ENCODE measurements at places on chromosomes 16 and 17.

- no peaks in the 10 kb centered on the region for H3K36me3 ChIP-seq
- H3K4me3 ChIP-seq = no peak within 1 kb of the TSS
- no peak for DNase-seq
- H3K27ac ChIP-seq = no peak within 1 kb of the TSS
- no peaks in the 10 kb centered on the region for H3K4me1 ChIP-seq
Measured at GRCh38 chr17:1742371-1743087, at the start of gene SERPINF2. SERPINF2 (plus strand) TSS chr17:1742871; CDS start chr17:1744996, 2,125 bp downstream.

- H3K27me3 ChIP-seq = no peaks in the 10 kb centered on the region
- no peaks in the 10 kb centered on the region for H3K36me3 ChIP-seq
- no peak for DNase-seq
- H3K4me1 ChIP-seq = no peaks in the 10 kb centered on the region
- no peak overlapping the region for H3K4me3 ChIP-seq
Measured at GRCh38 chr17:43680461-43680860, 18.7 kb upstream of the MEOX1 start.

DNA sequence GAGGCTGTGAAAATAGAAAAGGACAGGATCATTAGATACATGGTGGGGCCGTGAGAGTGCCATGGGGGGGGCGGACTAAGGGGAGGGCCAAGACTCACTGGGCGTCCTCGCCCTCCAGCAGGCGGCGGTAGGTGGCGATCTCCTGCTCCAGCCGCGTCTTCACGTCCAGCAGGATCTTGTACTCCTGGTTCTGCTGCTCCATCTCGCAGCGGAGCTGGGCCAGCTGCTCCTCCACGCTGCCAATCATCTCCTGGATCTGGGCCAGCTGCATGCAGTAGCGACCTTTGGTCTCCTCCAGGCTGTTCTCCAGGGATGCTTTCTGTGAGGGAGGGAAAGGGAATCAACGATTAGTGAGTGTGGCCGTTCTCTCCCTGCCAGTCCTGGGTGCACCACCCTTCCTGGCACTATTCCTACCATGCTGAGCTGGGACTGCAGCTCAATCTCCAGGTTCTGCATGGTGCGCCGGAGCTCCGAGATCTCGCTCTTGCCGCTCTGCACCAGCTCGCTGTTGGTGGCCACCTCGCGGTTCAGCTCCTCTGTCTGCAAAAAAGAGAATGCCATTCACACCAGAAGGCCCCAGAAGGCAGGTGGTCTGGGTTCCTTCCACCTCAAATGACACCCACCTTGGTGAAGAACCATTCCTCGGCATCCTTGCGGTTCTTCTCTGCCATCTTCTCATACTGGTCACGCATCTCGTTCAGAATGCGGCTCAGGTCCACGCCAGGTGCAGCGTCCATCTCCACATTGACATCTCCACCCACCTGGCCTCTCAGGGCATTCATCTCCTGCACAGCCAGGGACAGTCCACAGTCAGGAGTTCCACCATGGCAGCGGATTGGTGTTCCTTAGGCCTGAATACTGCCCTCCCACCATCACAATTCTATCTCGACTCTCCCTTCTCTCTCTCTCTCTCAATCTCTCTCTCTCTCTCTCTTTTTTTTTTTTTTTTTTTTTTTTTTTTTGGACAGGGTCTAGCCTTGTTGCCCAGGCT, 3.3 kb downstream of the KRT14 start:
- no peak overlapping the region for H3K27ac ChIP-seq
- H3K27me3 ChIP-seq = peaks cover 3% of the 10 kb centered on the region
- H3K4me3 ChIP-seq = no peak overlapping the region
- DNase-seq = no peak

DNA sequence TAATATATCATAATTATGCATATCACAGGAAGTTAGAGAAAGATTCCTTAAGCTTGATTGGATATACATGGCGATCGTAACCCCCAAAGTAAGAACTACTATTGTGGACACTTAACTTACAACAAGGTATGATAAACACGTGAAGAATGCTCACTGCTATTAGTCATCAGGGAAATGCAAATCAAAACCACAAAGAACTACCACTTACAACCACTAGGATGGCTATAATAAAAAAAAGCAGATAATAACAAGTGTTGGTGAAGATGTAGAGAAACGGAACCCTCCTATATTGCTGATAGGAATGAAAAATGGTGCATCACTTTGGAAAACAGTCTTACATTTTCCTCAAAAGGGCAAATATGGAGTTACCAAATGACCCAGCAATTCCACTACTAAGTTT, 265.9 kb downstream of the SLC39A11 start:
- no peaks in the 10 kb centered on the region for H3K27me3 ChIP-seq
- no peak overlapping the region for H3K27ac ChIP-seq
- DNase-seq = no peak
- no peaks in the 10 kb centered on the region for H3K4me1 ChIP-seq
- no peaks in the 10 kb centered on the region for H3K36me3 ChIP-seq
- no peak overlapping the region for H3K4me3 ChIP-seq

- no peaks in the 10 kb centered on the region for H3K4me1 ChIP-seq
- no peak overlapping the region for H3K4me3 ChIP-seq
- H3K36me3 ChIP-seq = peaks cover 95% of the 10 kb centered on the region
- DNase-seq = no peak
- no peak overlapping the region for H3K27ac ChIP-seq
Measured at GRCh38 chr17:31528291-31528874, 136.9 kb downstream of the RAB11FIP4 start.

- H3K27me3 ChIP-seq = no peaks in the 10 kb centered on the region
- H3K36me3 ChIP-seq = no peaks in the 10 kb centered on the region
- DNase-seq = no peak
- H3K27ac ChIP-seq = no peak overlapping the region
- H3K4me3 ChIP-seq = no peak overlapping the region
- H3K4me1 ChIP-seq = no peaks in the 10 kb centered on the region
Measured at GRCh38 chr16:59699786-59700185, 965.7 kb upstream of the GOT2 start.

GRCh38 chr16:88331989-88332920, 50.5 kb upstream of the ZNF469 start:
- peaks cover 4% of the 10 kb centered on the region for H3K4me1 ChIP-seq
- peaks cover 23% of the 10 kb centered on the region for H3K27me3 ChIP-seq
- DNase-seq = no peak
- no peak overlapping the region for H3K27ac ChIP-seq
- no peak overlapping the region for H3K4me3 ChIP-seq

- no peak overlapping the region for H3K4me3 ChIP-seq
- no peaks in the 10 kb centered on the region for H3K27me3 ChIP-seq
- DNase-seq = no peak
- no peak overlapping the region for H3K27ac ChIP-seq
- peaks cover 21% of the 10 kb centered on the region for H3K4me1 ChIP-seq
Measured at GRCh38 chr17:67834634-67835033, 9.3 kb downstream of the BPTF start.

DNA sequence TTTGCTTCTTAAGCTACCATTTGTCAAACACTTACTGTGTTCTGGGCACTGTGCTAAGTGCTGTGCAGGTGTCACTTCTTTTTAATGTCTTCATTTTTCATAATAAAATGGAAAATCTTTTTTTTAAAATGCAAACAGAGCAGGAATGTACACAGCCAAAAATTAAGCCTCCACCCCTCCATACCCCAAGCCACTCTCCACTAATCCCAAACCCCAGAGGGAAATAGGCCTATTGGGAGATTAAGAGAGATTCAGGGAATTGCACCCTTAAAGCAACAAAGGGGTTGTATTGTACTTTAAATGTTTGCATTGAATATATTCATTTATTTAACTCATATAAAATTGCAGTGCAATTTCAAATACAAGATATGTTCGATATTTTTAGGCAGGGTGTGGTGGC, 28.6 kb upstream of the GAN start:
- no peaks in the 10 kb centered on the region for H3K27me3 ChIP-seq
- no peaks in the 10 kb centered on the region for H3K4me1 ChIP-seq
- DNase-seq = no peak
- no peak overlapping the region for H3K4me3 ChIP-seq

- H3K27me3 ChIP-seq = no peaks in the 10 kb centered on the region
- no peaks in the 10 kb centered on the region for H3K4me1 ChIP-seq
- H3K27ac ChIP-seq = no peak overlapping the region
- no peak overlapping the region for H3K4me3 ChIP-seq
- peaks cover 62% of the 10 kb centered on the region for H3K36me3 ChIP-seq
Measured at GRCh38 chr17:48155889-48156611, 48.5 kb downstream of the SNX11 start.

GRCh38 chr16:8505327-8505991, 84.9 kb downstream of the TMEM114 start:
- no peak overlapping the region for H3K27ac ChIP-seq
- H3K36me3 ChIP-seq = no peaks in the 10 kb centered on the region
- H3K4me1 ChIP-seq = no peaks in the 10 kb centered on the region

GRCh38 chr16:88088161-88088581, 136.9 kb downstream of the BANP start:
- no peaks in the 10 kb centered on the region for H3K4me1 ChIP-seq
- no peak overlapping the region for H3K4me3 ChIP-seq

DNA sequence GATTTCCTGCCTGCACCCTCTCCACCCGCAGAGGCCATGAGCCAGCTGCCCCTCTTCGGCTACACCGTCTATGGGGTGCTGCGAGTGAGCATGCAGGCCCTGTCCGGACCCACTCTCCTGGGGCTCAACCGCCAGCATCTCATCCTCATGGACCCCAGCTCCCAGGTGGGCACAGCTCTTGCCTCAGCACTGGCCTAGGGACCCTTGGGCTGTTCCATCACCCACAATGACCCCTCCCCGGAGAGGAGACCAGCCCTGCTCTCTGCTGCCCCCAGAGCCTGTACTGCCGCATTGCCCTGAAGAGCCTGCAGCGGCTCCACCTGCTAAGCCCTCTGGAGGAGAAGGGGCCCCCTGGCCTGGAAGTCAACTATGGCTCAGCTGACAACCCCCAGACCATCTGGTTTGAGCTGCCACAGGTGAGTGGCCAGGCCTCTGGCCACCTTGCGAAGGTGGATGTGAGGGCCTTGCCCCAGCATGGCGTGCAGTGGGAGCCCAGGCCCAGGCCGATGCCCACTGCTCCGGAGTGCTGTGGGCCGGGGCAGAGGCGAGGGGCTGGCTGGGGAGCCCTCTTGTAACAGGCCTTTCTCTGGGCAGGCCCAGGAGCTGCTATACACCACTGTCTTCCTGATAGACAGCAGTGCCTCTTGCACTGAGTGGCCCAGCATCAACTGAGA, 7.3 kb upstream of the SMIM5 start:
- no peak overlapping the region for H3K27ac ChIP-seq
- peaks cover 25% of the 10 kb centered on the region for H3K36me3 ChIP-seq
- H3K4me3 ChIP-seq = no peak overlapping the region
- DNase-seq = no peak

DNA sequence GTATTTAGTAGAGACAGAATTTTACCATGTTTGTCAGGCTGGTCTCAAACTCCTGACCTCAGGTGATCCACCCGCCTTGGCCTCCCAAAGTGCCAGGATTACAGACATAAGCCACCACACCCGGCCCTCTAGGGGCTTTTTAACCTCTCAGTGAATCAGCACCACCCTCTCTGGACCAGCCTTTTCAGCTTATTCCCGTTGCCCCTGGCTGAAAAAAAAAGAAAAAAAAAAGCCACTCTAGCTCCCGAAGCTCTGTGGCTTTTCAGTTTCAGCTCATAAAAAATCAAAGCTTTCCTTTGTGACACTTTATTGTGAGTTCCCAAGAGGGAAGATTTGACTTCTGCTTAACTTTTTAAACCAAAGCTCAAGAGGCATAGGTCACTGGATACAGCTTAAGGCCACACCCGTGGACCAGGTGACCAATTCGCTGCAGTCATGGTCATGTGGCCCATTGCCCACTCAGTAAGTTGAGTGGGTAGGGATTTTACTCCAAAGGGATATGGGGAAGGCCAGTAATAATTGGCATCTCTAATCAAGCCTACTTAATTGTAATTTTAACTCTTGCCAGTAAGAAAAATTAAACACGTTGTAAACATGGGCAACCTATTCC, 46.6 kb upstream of the MED13 start:
- no peak for DNase-seq
- H3K36me3 ChIP-seq = no peaks in the 10 kb centered on the region
- H3K4me1 ChIP-seq = no peaks in the 10 kb centered on the region
- H3K27ac ChIP-seq = no peak overlapping the region
- H3K27me3 ChIP-seq = no peaks in the 10 kb centered on the region

DNA sequence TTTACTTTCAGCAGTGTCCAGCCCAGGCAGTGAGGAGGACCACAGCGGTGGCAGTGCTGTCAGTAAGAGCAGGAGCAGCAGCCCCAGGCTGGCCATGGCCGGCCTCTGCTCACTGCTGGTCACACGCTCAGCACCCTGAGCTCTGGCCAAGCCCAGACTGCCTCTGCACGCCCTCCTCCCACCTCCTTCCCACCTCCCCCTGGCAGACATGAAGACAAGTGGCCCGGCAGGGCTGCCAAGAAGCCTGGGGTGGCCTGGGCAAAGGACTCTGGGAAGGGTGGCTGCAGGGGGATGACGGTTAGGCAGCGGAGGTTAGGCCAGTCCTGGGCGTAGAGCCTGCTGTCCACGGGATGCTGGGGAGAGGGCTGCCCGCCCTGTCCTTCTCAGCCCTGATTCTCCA, at the start of gene C16orf89:
Gene C16orf89, minus strand, starts transcription at position 144 of the 400 bp plus-strand sequence. Its CDS starts 48 bp downstream, at position 96.
- H3K27ac ChIP-seq = no peak within 1 kb of the TSS
- DNase-seq = no peak
- no peak within 1 kb of the TSS for H3K4me3 ChIP-seq
- H3K36me3 ChIP-seq = no peaks in the 10 kb centered on the region
- H3K27me3 ChIP-seq = no peaks in the 10 kb centered on the region
